ENCODE measurements at places on chromosomes 1 and 21.
A peak's percentile ranks its signal among the peaks of the same experiment; 100 is the strongest.

- no peak for DNase-seq
Measured at GRCh38 chr21:45054227-45054926, 20.0 kb upstream of the ADARB1 start.

- no peak for DNase-seq
Measured at GRCh38 chr1:168408539-168408865, 127.8 kb downstream of the TBX19 start.

GRCh38 chr1:204380293-204380831 is 20.6 kb upstream of the PLEKHA6 start:
- DNase-seq = no peak

DNA sequence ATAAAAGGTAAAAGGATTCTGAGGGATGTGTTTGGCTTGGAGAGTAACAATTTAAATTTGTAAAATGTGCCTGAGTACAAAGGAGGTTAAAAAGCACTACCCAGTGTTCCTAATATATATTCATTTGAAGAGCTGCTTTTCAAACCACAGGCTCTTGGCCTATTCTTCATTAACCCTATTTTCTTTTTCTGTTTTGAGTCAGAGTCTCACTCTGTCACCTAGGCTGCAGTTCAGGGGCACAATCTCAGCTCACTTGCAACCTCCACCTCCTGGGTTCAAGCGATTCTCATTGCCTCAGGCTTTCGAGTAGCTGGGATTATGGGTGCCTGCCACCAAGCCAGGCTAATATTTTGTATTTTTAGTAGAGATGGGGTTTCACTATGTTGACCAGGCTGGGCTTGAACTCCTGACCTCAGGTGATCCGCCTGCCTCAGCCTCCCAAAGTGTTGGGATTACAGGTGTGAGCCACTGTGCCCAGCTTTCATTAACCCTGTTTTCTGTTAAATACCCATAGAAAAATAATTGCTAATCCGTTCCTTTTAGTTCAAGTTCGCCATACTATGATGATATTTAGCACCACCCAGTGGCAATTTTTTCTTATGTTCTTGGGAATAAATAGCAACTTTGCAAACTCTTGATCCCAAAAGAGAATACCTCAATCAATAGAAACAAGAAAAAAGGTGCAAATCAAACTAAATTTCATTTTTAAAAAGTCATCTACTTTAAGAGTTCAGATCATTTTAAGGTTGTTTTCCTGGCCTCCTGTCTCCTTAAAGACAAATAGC is 30.5 kb downstream of the ZBTB8OS start:
- no peak for DNase-seq

GRCh38 chr1:224205438-224205840 is 22.4 kb downstream of the DEGS1 start:
- peak; percentile 22 for DNase-seq

DNA sequence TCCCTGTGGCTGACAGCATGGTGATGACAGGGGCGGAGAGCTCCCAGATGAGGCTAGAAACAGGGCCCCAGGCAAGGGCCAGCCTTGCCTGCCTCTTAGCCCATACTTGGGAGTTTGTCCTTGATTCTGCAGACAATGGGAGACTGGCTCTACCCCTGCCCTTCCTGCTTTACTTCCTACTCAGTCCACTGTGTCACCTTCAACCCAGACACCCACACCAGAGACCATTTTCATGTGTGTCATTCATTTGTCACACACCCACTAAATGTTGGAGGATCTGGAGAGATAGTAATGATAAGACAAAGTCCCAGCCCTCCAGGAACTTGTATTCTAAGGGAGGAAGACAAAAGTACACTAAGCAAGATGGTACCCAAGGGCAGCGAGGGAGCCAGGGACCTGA is 43.7 kb downstream of the SYT6 start:
- DNase-seq = no peak

DNA sequence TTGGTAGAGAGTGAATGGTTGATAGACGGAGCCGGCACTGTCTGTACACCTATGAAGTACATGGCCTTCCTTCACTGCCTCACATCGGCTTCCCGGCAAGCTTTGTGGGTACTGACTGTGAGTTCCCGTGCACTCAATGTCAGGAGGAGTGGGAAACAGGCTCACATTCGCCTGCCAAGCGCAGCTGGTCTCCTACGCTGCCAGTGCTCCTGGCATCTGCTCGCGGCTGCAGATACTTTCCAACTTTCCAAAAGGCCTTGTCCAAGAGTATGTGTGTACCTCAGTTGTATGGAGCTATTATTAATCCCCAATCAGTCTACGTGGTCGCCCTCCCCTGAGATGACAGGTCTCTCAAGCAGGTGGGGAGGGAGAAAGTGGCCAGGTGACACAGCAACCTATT is 180.8 kb downstream of the ZSCAN20 start:
- DNase-seq = no peak

DNA sequence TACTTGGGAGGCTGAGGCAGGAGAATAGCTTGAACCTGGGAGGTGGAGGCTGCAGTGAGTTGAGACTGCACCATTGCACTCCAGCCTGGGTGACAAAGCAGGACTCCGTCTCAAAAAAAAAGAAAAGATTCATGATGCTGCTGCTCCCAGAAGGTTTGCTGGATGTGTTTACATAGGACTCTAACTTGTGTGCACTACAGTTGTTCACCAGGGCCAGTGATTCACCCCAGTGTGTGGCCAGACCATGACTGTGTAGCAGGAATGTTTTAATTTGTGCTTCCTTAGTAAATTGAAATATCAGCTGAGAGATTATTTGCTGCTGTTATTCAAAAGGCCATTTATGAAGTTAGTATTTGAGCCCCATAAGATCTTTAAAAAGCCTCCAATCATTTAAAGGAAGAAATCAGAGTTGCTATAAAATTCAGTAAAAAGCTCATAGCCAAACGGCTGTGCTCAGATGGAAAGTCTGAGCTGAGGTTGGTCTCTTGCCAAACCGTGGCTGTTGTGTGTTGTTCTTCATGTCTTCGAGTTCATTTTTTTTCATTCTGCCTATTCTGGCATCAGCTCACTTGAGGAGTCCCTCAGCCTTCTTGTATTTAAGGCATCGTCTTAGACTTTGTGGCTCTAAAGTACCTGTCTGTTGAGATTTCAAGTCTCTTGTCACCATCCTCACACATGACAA is 18.1 kb upstream of the PGD start:
- DNase-seq = no peak

- DNase-seq = no peak
Measured at GRCh38 chr1:207766569-207766968, 14.7 kb downstream of the CD46 start.

DNA sequence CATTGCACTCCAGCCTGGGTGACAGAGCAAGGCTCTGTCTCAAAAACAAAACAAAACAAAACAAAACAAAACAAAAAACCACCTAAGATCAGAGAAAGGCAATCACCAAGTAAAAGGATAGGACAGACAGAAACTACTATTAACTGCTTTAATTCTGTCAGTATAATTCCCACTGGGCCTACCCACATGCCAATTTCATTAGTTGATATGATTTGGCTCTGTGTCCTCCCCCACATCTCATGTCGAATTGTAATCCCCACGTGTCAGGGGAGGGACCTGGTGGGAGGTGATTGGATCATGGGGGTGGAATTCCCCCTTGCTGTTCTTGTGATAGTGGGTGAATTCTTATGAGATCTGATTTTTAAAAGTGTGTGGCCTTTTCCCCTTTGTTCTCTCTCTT is 27.2 kb upstream of the CAPZB start:
- DNase-seq = no peak

- no peak for DNase-seq
Measured at GRCh38 chr1:99956755-99957154, 13.0 kb upstream of the SLC35A3 start.

DNA sequence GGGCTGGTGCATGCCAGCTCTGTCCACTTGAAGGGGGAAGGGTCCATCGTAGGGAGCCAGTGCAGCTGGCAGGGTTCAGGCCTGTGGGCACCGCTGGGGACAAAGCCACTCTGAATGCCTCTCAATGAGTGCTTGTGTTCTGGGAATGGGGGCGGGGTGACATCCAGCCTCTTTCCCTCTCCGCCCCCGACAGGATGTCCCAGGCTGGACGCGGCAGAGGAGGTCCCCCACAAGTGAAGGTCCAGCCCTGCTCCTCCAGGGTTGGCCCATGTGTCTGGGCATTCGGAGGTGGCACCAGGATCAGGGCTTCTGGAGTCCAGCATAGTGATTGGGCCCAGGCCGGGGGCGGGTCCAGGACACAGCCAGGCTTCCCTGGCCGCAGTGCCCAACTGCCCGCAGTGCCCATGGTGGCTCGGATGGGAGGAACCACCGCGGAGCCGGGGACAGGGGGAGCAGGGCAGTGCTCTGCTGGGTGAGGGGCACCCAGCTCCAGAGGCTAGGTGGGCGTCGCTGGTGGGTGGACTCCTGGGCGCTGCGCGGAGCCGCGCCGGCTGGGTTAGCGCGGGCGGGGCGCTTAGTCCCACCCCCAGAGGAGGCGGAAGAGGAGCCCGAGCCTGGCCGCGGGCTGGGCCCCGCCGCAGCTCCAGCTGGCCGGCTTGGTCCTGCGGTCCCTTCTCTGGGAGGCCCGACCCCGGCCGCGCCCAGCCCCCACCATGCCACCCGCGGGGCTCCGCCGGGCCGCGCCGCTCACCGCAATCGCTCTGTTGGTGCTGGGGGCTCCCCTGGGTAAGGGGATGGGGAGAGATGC is at the start of gene SHISA4:
TSS of gene SHISA4 (plus strand) at position 617 of the 808 bp plus-strand sequence. CDS start at position 714, 97 bp downstream.
- DNase-seq = no peak

DNA sequence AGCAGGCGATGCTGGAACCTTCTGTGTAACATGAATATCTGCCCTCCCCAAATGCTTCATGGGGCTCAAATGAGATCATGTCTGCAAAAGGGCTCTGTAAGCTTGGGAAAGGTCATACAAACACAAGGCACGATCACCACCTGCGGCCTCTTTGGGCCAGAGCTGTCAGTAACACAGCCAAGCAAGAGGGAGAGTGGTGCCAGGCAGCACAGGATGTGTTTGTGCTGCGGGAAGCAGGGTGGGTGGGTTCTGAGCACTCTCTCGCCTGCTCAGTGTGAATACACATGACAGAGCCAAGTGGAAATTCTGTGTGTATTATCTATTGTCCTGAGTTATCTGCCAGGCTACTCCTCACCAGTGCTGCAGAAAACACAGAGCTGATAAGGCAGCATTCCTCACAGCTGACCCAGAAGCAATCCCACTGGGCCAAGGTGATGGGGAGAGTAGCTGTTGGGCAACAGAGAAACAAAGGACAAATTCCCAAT is 101.2 kb downstream of the LAMC2 start:
- no peak for DNase-seq

GRCh38 chr1:222543817-222544216 is 4.1 kb downstream of the HHIPL2 start:
- no peak for DNase-seq

DNA sequence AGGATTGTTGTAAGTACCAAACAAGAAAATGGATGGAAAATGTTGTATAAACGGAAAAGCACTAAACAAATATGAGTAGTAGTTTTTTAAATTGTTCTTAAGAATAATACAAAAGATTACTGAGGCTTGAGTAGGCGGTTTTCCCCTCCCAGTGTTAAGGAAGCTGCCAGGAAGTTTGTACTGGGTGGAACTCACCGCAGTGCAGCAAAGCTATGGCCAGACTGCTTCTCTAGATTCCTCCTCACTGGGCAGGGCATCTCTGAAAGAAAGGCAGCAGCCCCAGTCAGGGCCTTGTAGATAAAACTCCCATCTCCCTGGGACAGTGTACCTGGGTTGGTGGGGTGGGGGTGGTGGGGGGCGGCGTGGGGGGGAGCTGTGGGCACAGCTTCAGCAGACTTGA is 58.7 kb downstream of the XCL2 start:
- DNase-seq = peak; percentile 19

DNA sequence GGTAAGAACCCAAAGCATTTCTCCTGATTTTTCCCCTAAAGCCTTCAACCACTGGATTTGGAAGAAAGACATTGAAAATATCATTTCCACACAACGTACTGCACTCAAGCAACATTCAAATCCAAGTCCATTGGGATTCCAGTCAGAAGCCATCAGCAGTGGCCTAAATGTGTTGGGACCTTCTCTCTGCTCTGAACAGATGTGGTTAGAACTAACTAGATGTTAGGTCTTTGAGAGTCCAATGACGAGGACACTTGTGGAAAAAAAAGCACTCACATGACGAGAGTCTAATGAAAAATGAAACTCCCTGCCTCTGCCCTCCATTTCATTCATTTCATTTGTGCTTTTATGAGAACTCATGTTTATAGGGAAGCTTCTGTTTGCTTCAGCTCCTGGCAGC is 382.3 kb downstream of the SIPA1L2 start:
- DNase-seq = no peak

- DNase-seq = no peak
Measured at GRCh38 chr1:25247829-25248754, 838 bp upstream of the RSRP1 start.

DNA sequence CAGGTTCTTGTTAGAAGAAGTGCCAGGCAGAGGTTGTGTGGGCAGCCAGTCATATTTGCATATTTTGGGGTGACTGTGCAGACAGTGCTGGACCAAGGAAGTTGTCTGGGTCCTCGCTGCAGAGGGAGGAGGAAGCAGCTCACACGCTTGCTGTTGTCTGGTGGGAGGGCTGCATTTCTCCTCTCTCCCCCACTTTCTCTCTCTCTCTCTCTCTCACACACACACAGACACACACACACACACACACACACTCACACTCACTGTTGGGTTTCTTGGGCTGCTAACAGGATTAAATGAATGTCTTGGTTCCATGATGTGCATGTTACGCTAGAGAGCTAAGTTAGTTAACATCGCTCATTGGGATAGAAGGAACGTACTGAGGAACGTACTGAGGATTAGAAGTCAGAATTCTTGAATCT is 72.9 kb downstream of the AGPAT3 start:
- DNase-seq = no peak

GRCh38 chr1:107963008-107963407 is 2.0 kb downstream of the VAV3 start:
- no peak for DNase-seq

DNA sequence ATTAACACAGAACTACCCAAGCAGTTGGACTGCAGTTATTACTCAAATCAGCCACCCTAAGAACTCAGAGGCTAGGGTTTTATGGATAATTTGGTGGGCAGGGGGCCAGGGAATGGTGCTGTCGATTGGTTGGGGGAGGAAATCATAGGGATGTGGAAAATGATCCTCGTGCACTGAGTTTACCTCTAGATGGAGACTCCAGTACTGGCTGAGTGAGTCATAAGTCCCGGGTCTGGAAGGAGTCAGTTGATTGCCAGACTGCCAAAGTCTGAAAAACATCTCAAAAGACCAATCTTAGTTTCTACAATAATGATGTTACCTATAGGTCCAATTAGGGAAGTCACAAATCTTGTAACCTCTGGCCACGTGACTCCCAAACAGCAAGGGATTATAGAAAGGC is 257.5 kb upstream of the PRMT6 start:
- DNase-seq = no peak

GRCh38 chr1:96643519-96643918 is 78.1 kb upstream of the PTBP2 start:
- no peak for DNase-seq

- DNase-seq = peak; percentile 72
Measured at GRCh38 chr1:156356875-156357534, 12.0 kb upstream of the RHBG start.

DNA sequence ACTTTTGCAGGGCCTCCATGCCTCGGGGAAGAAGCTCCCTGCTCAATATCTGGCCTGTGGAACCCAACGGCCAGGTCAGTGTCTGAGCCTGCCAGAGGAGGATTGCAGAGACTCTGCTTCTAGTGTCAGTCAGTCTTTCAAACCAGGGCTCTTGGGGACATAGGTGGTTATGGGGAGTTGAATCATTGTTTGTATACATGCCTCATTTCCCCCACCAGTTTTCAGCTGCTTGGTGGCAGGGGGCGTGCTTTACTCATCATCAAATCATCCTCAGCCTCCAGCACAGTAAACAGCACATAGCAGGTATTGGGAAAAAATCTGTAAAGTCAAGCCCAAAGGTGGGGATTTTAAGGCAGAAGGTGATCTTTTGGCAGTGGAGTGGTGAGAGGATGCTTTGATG is 17.4 kb upstream of the FAM89A start:
- no peak for DNase-seq

- peak; percentile 38 for DNase-seq
Measured at GRCh38 chr1:155729031-155729898, 40.4 kb downstream of the DAP3 start.

Data from CD4-positive, alpha-beta T cell treated with Interleukin-15 for 4 hours (primary cell).